HepG2 (cell line): ENCODE measurements at places on chromosomes 13 and 19. TPM values are rescaled to one million over a fixed set of nuclear protein-coding genes. Genes with fewer than 3 reads are reported as not detected.

Gene DMKN
- total RNA-seq: 57.0 and 57.1 TPM in 2 replicates

Gene GDF15
- total RNA-seq: 43.0 and 146 TPM in 2 replicates

Gene ERFL
- not detected in 2 replicates for total RNA-seq

Gene FBXO27
- total RNA-seq: 0.15 and 0.49 TPM in 2 replicates

Gene BEST2
- total RNA-seq: not detected in 2 replicates

Gene RNF113B
- total RNA-seq: not detected in 2 replicates

Gene CPT1C
- total RNA-seq: not detected in 2 replicates

Gene APOC4
- 0.46 TPM in 1 of 2 replicates, not detected in the other for total RNA-seq

Gene ZNF224
- total RNA-seq: 14.0 and 16.1 TPM in 2 replicates

Gene GZMM
- total RNA-seq: not detected in 2 replicates

Gene CYP4F2
- 0.42 and 3.7 TPM in 2 replicates for total RNA-seq

Gene PLVAP
- not detected in 2 replicates for total RNA-seq

Gene FBXO17
- total RNA-seq: 17.9 and 22.1 TPM in 2 replicates

Gene TUBB4A
- not detected in 2 replicates for total RNA-seq

Gene ADM5
- 1.1 and 2.7 TPM in 2 replicates for total RNA-seq

Gene ATP8B3
- total RNA-seq: 1.8 and 2.6 TPM in 2 replicates

Gene RINL
- 10.3 and 11.4 TPM in 2 replicates for total RNA-seq

Gene PTH2
- not detected in 2 replicates for total RNA-seq

Gene ZNF829
- 0.86 and 1.6 TPM in 2 replicates for total RNA-seq

Gene GNA15
- total RNA-seq: not detected in 2 replicates

Gene CRTC1
- total RNA-seq: 1.3 and 2.0 TPM in 2 replicates

Gene PRR12
- 1.5 and 1.6 TPM in 2 replicates for total RNA-seq

Gene CEACAM16
- not detected in 2 replicates for total RNA-seq

Gene KLK6
- 0.15 TPM in 1 of 2 replicates, not detected in the other for total RNA-seq

Gene ZNF556
- total RNA-seq: 28.6 and 41.2 TPM in 2 replicates

Gene PET100
- total RNA-seq: 59.9 and 66.5 TPM in 2 replicates

Gene ZNF675
- 12.8 and 13.1 TPM in 2 replicates for total RNA-seq

Gene GTF2F1
- 30.7 and 34.1 TPM in 2 replicates for total RNA-seq

Gene HIPK4
- not detected in 2 replicates for total RNA-seq

Gene KCNN1
- 0.04 TPM in 1 of 2 replicates, not detected in the other for total RNA-seq

Gene ZNF253
- total RNA-seq: 10.6 and 12.8 TPM in 2 replicates
